ENCODE measurements at places on chromosomes 4 and X.
A peak's percentile ranks its signal among the peaks of the same experiment; 100 is the strongest.

DNA sequence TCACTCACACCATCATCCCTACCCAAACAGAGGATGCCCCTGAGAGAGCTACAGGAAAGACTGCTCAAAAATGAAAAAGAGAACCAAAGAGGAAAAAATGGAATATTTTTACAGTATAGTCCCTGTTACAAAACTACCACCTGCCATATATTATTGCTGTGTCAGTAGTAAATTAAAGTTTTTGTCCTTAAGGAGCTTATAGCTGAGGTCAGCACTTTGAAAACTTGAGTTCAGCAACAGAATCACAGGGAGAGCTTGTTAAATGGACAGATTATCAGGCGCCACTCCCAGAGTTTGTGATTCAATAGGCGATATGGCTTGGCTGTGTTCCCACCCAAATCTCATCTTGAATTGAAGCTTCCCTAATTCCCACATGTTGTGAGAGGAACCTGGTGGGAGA, 71.9 kb upstream of the FAM9A start:
- H3K27me3 ChIP-seq = peaks cover 12% of the 10 kb centered on the region
- H3K27ac ChIP-seq = no peak overlapping the region
- H3K4me3 ChIP-seq = no peak overlapping the region
- no peaks in the 10 kb centered on the region for H3K36me3 ChIP-seq

DNA sequence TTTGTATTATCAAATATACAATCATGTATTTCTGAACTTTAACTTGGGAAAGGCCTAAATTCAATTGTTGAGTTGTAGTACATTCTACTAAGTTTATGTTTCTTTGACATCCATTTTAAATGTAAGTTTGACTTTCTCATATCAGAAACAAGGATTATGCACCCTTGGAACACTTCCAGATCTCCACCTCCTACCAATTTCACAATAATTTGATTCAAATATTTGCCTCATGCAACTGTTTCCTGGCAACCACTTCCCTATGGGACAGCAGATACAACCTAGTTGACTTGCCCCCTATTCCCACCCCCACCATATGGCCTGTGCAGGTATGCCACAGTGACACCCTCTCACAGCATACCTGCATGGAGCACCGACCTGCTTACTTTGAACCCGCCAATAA, 506.4 kb upstream of the PABPC4L start:
- DNase-seq = no peak
- H3K4me1 ChIP-seq = no peaks in the 10 kb centered on the region
- no peak overlapping the region for H3K27ac ChIP-seq
- no peak overlapping the region for H3K4me3 ChIP-seq

DNA sequence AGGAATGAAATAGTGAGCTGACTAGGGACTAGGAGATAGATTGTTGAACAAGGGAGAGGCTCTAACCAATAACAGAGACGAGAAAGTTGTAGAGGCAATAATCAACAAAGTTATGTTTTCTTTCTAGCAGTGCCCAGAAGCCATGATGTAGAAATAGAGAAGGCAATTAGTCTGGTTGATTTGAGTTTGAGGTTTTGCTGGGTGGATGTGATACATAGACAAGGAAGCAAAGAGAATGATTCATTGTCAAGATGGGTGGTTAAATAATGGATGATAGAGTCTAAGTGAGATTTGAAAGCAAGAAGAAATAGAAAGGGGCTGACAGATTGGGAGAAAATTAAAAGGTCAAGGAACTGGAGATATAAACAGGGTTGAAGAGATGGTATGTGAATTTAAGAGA, 11.2 kb downstream of the RBM41 start:
- peak overlapping the region; percentile 11 for H3K27ac ChIP-seq
- no peak for DNase-seq
- peaks cover 22% of the 10 kb centered on the region for H3K4me1 ChIP-seq
- no peaks in the 10 kb centered on the region for H3K27me3 ChIP-seq
- H3K36me3 ChIP-seq = peaks cover 11% of the 10 kb centered on the region

GRCh38 chr4:122212880-122213279, 60.7 kb downstream of the BLTP1 start:
- no peaks in the 10 kb centered on the region for H3K27me3 ChIP-seq
- peaks cover 26% of the 10 kb centered on the region for H3K4me1 ChIP-seq
- no peak overlapping the region for H3K27ac ChIP-seq
- DNase-seq = no peak
- peaks cover 17% of the 10 kb centered on the region for H3K36me3 ChIP-seq
- H3K4me3 ChIP-seq = no peak overlapping the region

DNA sequence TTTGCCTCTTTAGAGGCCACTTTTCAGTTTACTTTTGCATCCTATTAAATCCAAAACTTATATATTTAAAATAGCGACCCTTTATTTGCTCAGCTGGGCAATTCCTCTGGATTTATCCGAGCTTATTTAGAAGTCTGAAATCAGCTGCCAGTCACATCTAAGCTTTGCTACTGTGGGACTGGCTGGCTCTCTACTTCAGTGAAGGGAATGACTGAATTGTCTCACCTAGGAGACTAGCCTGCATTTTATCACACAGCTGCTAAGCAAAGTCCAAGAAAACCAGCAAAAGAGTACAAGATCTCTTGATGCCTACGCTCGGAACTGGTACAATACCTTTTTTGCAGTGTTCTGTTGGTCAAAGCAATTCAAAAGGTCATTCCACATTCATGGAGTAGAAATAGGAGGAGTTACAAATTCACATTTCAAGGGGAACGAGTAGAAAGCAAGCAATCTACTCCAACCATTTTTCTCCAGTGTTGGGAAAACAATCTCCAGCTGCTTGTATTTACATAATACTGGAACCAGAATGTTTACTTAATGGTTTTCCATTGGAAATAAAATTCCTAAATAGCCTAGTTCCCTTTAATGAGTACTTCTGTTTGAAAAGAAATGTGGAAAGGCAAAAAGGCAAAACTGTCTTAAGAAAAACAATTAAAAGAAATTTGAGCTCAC, 160.2 kb downstream of the MAGEB5 start:
- no peaks in the 10 kb centered on the region for H3K27me3 ChIP-seq
- DNase-seq = no peak
- no peak overlapping the region for H3K27ac ChIP-seq
- peaks cover 1% of the 10 kb centered on the region for H3K36me3 ChIP-seq
- H3K4me1 ChIP-seq = no peaks in the 10 kb centered on the region

GRCh38 chr4:94408549-94409374, 43.0 kb upstream of the PDLIM5 start:
- no peak overlapping the region for H3K27ac ChIP-seq
- no peak for DNase-seq
- peaks cover 31% of the 10 kb centered on the region for H3K27me3 ChIP-seq
- no peak overlapping the region for H3K4me3 ChIP-seq
- peaks cover 3% of the 10 kb centered on the region for H3K36me3 ChIP-seq
- no peaks in the 10 kb centered on the region for H3K4me1 ChIP-seq

DNA sequence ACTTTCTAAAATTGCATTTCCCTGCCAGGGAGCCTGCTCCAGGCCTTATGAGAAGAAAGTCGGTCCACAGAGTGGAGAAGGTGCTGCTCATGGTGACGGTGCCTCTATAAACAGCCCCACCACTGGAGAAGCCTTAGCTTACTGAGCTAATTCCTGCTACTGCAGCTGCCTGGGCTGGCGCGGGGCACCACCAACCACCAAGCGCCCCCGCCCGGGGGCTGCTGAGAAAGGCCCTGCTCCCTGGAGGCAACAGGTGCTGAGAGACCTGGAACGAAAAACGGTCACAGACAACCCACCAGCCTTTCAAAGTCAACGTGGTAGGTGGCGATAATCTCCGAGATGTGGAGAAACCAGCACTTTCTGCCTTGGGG, 2.9 kb downstream of the HCFC1 start:
- DNase-seq = no peak
- peaks cover 31% of the 10 kb centered on the region for H3K4me1 ChIP-seq
- peak overlapping the region; percentile 99 for H3K4me3 ChIP-seq
- H3K36me3 ChIP-seq = peaks cover 17% of the 10 kb centered on the region
- no peaks in the 10 kb centered on the region for H3K27me3 ChIP-seq

- no peaks in the 10 kb centered on the region for H3K36me3 ChIP-seq
- no peak overlapping the region for H3K4me3 ChIP-seq
Observed at GRCh38 chrX:22314211-22314610, 41.5 kb downstream of the CBLL2 start.

GRCh38 chrX:131792356-131792749, 230.7 kb upstream of the STK26 start:
- no peak for DNase-seq
- no peaks in the 10 kb centered on the region for H3K4me1 ChIP-seq
- no peaks in the 10 kb centered on the region for H3K27me3 ChIP-seq
- H3K4me3 ChIP-seq = no peak overlapping the region
- H3K27ac ChIP-seq = no peak overlapping the region

GRCh38 chr4:165774326-165774725, 98.7 kb upstream of the TLL1 start:
- H3K4me1 ChIP-seq = no peaks in the 10 kb centered on the region
- H3K36me3 ChIP-seq = peaks cover 2% of the 10 kb centered on the region
- no peak for DNase-seq
- no peak overlapping the region for H3K4me3 ChIP-seq
- no peak overlapping the region for H3K27ac ChIP-seq
- no peaks in the 10 kb centered on the region for H3K27me3 ChIP-seq

GRCh38 chr4:24995346-24995919, 35.3 kb downstream of the LGI2 start:
- no peaks in the 10 kb centered on the region for H3K36me3 ChIP-seq
- DNase-seq = no peak
- H3K27me3 ChIP-seq = peaks cover 27% of the 10 kb centered on the region
- no peaks in the 10 kb centered on the region for H3K4me1 ChIP-seq
- H3K4me3 ChIP-seq = no peak overlapping the region
- no peak overlapping the region for H3K27ac ChIP-seq

- no peak overlapping the region for H3K4me3 ChIP-seq
- H3K27me3 ChIP-seq = peaks cover 11% of the 10 kb centered on the region
- no peaks in the 10 kb centered on the region for H3K36me3 ChIP-seq
- DNase-seq = no peak
Observed at GRCh38 chr4:112726041-112726440, 89.1 kb downstream of the LARP7 start.

DNA sequence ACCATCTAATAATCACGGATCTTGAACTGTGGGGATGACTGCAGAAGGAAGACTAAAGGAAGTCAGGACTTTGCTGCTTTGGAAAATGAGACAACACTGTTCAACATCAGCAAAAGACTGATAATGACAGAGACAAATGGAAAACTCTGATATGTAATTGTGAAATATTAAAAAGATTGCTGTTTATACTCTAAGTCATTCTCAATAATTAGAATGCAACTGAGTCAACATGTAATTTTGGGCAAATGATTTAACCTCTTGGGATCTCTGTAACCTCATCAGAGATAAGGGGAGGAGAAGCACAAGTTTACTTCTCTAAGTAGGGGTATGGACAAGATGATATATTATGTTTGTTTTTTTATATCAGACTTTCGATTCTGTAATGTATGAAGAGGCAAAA, 121.9 kb downstream of the GASK1B start:
- no peaks in the 10 kb centered on the region for H3K4me1 ChIP-seq
- H3K4me3 ChIP-seq = no peak overlapping the region
- no peaks in the 10 kb centered on the region for H3K27me3 ChIP-seq
- peaks cover 2% of the 10 kb centered on the region for H3K36me3 ChIP-seq
- H3K27ac ChIP-seq = no peak overlapping the region

GRCh38 chrX:43753637-43754036, 97.5 kb downstream of the MAOA start:
- no peak for DNase-seq
- peaks cover 2% of the 10 kb centered on the region for H3K36me3 ChIP-seq
- no peak overlapping the region for H3K27ac ChIP-seq
- H3K4me3 ChIP-seq = no peak overlapping the region

- no peak overlapping the region for H3K4me3 ChIP-seq
- H3K27me3 ChIP-seq = peaks cover 56% of the 10 kb centered on the region
- no peak for DNase-seq
- H3K36me3 ChIP-seq = no peaks in the 10 kb centered on the region
- H3K4me1 ChIP-seq = no peaks in the 10 kb centered on the region
Observed at GRCh38 chrX:8848441-8848840, 47.3 kb upstream of the FAM9A start.

GRCh38 chr4:26719954-26720552, 136.2 kb downstream of the TBC1D19 start:
- H3K27ac ChIP-seq = no peak overlapping the region
- no peaks in the 10 kb centered on the region for H3K27me3 ChIP-seq
- peaks cover 3% of the 10 kb centered on the region for H3K36me3 ChIP-seq
- DNase-seq = no peak
- H3K4me1 ChIP-seq = peaks cover 23% of the 10 kb centered on the region
- H3K4me3 ChIP-seq = no peak overlapping the region

DNA sequence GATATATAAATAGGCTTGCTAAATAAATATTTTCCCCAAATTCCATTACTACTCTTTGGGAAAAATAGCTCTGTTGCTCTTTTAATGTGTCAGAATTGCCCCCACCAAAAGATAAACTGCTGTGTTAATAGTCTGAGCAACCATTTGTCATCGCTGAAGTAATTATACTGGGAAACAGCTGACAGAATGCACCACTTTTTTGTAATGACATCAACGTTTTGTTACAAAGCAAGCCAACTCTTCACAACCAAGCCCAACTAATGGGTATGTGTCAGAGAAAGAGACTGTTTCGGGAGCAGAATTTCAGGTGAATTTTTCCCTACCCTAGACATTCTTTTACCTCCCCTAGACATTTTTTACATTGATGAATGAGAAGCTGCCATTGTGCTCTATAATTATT, 405.0 kb upstream of the MAGEB18 start:
- H3K36me3 ChIP-seq = no peaks in the 10 kb centered on the region
- no peak overlapping the region for H3K4me3 ChIP-seq
- no peak overlapping the region for H3K27ac ChIP-seq
- H3K27me3 ChIP-seq = no peaks in the 10 kb centered on the region
- no peak for DNase-seq
- H3K4me1 ChIP-seq = no peaks in the 10 kb centered on the region

- H3K4me1 ChIP-seq = no peaks in the 10 kb centered on the region
- H3K27ac ChIP-seq = no peak overlapping the region
- H3K36me3 ChIP-seq = no peaks in the 10 kb centered on the region
- no peak for DNase-seq
Observed at GRCh38 chrX:133854290-133854689, 131.1 kb downstream of the GPC3 start.

- H3K4me1 ChIP-seq = no peaks in the 10 kb centered on the region
- H3K27ac ChIP-seq = no peak overlapping the region
- H3K36me3 ChIP-seq = peaks cover 34% of the 10 kb centered on the region
Observed at GRCh38 chrX:118644378-118644777, 83.0 kb upstream of the IL13RA1 start.

- H3K27me3 ChIP-seq = no peaks in the 10 kb centered on the region
- H3K4me1 ChIP-seq = peaks cover 8% of the 10 kb centered on the region
- H3K27ac ChIP-seq = no peak overlapping the region
- H3K36me3 ChIP-seq = peaks cover 77% of the 10 kb centered on the region
- DNase-seq = no peak
Observed at GRCh38 chr4:70829015-70829414, 10.7 kb downstream of the GRSF1 start.

Measured in central memory CD8-positive, alpha-beta T cell (primary cell).